ENCODE measurements at places on chromosomes 3 and 15.

DNA sequence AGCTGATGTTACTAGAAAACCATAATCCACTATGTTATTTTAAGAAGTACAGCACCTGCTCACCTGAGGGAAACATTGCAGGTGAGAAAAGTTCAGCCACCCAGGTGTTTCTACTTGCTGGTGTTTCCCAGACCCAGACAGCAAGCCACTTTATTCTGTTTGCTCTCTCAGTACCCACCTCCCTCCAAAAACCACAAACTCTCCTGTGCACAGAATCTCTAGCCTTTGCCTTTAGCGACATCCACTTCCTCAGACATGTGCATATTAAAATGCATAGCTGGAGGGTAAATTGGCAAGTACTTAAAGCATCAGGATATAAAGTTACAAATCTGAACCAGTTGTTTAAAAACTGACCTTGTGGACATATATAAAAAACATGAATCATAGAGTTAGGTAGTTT, 36.7 kb downstream of the VGLL3 start:
- DNase-seq, result no peak

DNA sequence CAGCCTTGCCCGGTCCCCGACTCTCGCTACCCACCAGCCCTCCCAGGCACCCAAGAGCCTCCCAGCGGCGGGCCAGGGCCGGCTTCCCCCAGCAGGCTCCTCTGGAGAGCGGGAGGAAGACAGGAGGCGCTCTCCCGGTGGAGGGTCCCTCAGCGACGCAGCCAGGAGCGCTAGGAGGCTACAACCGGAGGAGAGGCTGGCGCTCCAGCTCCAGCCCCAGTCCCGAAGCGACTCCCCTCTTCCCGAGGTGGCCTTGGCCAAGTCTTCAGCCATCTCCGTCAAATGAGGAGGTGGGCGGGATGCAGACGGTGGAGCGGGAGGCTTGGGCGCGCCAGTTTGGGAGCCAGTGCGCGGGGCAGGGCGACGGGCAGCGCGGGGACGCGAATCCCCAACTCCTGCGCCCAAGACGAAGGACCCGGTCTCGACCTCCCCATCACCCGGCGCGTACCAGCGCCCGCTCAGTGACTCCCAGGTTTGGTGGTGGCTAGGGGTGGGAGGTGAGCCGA, 722 bp downstream of the CHRNA3 start:
- DNase-seq, result peak; percentile 8

- no peak for DNase-seq
These were observed 7.1 kb downstream of the SEMA3F start for GRCh38 chr3:50162034-50162883.

DNA sequence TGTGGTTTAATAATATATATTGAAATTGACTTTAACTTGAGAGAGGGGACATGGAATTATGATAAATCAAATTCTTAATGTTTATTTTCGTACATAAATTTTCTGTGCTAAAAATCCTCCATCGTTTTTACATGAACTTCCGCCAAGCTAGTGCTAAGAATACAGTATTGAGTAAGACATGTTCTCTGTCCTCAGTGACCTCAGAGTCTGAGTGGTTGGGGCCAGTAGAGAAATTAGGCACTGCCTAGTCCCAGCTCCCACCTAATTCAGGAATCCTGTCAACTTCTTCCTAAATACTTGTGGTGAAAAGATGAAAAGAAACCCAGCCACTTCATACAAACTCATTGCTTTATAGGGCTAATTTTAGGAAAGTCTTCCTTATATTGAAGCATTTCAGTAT, 110.3 kb downstream of the PPP2R3A start:
- DNase-seq, result no peak

DNA sequence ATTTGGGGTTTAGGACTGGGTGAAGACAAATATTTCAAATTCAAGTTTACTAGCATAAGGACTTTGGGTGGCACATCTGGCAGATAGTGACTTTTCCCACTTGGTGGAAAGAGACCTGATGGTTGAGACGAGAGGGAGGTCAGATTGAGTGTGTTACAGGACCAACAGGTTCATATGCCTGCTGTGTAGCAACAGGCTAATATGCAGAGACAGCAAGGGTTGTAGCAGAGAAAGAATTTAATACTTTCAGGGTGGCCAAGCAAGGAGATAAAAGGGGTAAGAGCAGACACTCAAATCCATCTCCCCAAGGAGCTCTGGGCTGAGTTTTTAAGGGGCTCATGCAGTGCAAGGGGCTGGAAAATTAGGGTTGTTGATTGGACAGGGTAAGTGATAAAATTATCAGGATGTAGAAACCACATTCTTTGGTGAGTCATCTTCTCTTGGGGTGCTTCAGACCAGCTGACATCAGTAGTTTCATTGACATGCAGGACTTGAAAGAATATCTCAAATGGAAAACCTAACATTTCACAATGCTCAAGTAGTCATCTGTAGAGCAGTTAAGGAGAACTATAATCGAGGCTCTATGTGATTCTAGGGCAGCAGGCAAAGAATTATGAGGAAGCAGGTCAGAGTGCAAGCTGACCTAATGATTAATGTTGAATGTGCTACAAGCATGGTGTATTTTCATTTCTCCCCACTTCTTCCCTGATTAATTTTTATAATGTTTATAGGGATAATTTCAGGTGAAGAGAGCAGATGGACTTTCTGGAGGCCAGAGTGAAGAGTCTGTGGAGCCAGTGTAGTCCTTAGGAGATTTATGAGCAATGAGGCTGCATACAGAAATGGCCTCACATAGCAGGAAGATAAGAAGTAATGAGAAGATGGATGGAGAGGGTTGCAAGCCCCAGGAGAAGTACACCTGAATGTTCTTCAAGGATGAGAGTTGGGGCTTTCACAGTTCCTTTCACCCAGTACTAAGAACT, 13.7 kb downstream of the FOXB1 start:
- no peak for DNase-seq

GRCh38 chr15:91609966-91610365, 243.5 kb upstream of the SLCO3A1 start:
- no peak for DNase-seq

Data from foreskin melanocyte (primary cell).